ENCODE measurements at places on chromosomes 12 and 14. TPM values are rescaled to one million over a fixed set of nuclear protein-coding genes. Genes with fewer than 3 reads are reported as not detected.

Gene LRTM2
- not detected for total RNA-seq

Gene PTPN11
- 91.8 TPM for total RNA-seq

Gene MFAP5
- not detected for total RNA-seq

Gene E2F7
- total RNA-seq: 29.8 TPM

Gene BLTP3B
- total RNA-seq: 19.0 TPM

Gene RFX4
- total RNA-seq: 52.1 TPM

Gene EPYC
- not detected for total RNA-seq

Gene OAS1
- total RNA-seq: not detected

Gene UBR7
- 41.6 TPM for total RNA-seq

Gene KLHL33
- total RNA-seq: not detected

Gene CLEC14A
- not detected for total RNA-seq

Gene GSG1
- total RNA-seq: not detected

Gene SLC39A5
- 0.65 TPM for total RNA-seq

Gene OTUB2
- total RNA-seq: 4.8 TPM

Gene PRB4
- not detected for total RNA-seq

Gene CFAP73
- total RNA-seq: not detected

Gene ACOT2
- 25.9 TPM for total RNA-seq

Gene NELL2
- total RNA-seq: 89.1 TPM

Gene GZMB
- total RNA-seq: not detected

Gene OASL
- total RNA-seq: not detected

Gene NPFF
- total RNA-seq: not detected

Gene SLC17A8
- not detected for total RNA-seq

Gene ESPL1
- 65.8 TPM for total RNA-seq

Gene TAS2R7
- total RNA-seq: 0.21 TPM

Gene SLC10A1
- total RNA-seq: not detected

Gene EIF2S3B
- 0.96 TPM for total RNA-seq

Gene RPL36AL
- total RNA-seq: 151 TPM

Gene AMN
- 0.23 TPM for total RNA-seq

Gene PROX2
- not detected for total RNA-seq

Gene CLEC4C
- total RNA-seq: not detected

Gene SH2B3
- total RNA-seq: 11.3 TPM

Gene NTS
- 0.40 TPM for total RNA-seq

Gene PPFIA2
- 8.3 TPM for total RNA-seq

Gene AMHR2
- total RNA-seq: not detected

Gene ISCU
- total RNA-seq: 55.5 TPM

Gene TUBA1B
- 3,094 TPM for total RNA-seq

Gene SIX4
- total RNA-seq: 6.1 TPM

Gene PHETA1
- total RNA-seq: 34.8 TPM

Gene TRMT5
- 23.6 TPM for total RNA-seq

Gene C12orf56
- total RNA-seq: 0.51 TPM

Measured in neural crest cell (in vitro differentiated cells).